ENCODE measurements at places on chromosomes 5 and 9.
A peak's percentile ranks its signal among the peaks of the same experiment; 100 is the strongest.

DNA sequence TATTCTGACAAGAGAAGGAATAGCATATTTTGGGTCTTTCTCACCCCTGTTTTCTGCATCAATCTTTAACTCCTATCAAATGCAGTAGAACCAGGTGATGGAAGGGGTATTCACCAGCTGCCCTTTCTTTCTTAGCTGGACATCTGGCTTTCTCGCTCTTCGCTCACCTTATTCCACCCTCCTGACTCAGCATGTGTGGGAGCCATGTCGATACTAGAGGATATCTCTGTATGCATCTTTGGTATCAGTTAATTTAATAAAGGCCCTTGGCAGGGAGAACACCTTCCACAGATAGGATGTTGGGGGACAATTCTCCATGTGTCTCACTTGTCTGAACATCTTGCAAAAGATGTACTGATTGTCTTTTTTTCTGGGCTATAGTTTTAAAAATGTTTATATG lies 71.5 kb downstream of the ZNF474 start:
- DNase-seq, result no peak

DNA sequence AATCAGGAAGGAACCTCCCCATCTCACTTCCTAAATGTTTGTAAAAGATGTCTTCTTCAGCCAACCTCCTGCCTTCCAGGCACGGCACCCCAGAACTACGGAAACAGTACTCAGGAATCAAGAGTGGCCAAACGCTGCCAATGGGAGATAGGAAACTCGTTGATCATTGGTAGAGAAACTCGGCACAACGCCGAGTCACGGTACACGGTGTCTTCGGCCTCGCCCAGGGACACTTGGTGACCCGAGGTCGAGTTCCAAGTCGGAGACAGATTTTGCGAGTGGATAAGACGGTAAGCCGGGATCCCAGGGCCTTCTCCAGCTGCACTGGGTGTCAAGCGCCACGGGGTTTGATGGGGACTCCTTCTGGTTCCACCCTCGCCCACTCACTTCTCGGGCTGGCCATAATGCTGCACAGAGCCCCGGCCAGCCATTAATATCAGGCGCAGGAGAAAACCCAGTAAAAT lies 343 bp downstream of the KIAA0825 start:
- no peak for DNase-seq

GRCh38 chr9:136175616-136176197 lies 29.2 kb downstream of the LHX3 start:
- no peak for DNase-seq

GRCh38 chr9:28584542-28584941 lies 1011.3 kb upstream of the C9orf72 start:
- DNase-seq, result no peak

GRCh38 chr9:3608011-3608410 lies 82.2 kb upstream of the RFX3 start:
- DNase-seq, result no peak

DNA sequence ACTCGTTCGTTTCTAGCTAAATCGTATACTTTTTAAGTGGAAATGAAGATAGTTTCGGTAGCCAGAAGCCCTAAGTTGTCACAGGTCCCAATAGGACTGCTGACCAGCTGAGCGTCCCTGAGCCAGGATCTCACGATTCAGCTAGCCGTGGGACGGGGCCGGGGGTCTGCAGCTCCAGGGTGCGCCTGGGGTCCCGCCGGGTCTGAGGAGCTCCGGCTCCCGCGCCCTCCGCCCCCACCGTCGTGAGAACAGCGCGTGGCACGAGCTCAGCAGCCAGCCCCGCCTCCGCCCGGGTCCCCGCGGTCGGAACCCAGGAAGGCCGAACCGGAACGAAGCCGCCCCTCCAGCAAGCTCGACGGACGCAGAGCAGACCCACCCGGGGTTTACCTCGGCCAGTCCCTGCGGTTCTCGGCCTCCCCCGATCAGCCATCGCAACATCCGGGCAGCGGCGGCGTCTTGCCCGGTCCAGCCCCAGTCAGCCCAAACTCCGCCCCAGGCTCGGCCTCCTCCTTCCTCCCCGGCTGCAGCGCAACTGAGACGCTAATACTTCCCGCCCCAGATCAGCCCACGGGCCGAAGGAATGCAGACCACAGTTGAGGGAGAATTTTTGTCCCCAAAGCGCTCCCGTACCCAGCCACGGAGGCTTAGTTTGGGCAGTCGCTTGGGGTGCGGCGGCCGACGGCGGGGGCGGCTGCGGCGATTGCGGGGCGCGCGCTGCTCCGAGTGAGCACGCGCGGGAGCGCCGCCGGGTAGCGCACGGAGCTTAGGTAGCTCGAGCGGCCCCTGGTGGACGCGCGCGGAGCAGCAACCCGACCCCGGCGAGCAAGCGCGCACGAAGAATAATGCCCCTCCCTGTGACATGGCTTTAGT lies at the start of gene WDR41:
WDR41 (minus strand) TSS at position 534 of the 870 bp plus-strand sequence; CDS start at position 438, 96 bp downstream.
- peak; percentile 84 for DNase-seq

GRCh38 chr9:19022206-19022605 lies 10.8 kb downstream of the SAXO1 start:
- no peak for DNase-seq

GRCh38 chr5:6111131-6111530 lies 267.2 kb downstream of the MED10 start:
- DNase-seq, result no peak

GRCh38 chr5:170757182-170757601 lies 26.3 kb upstream of the GABRP start:
- DNase-seq, result no peak

GRCh38 chr9:16446636-16447035 lies 423.8 kb downstream of the BNC2 start:
- no peak for DNase-seq

DNA sequence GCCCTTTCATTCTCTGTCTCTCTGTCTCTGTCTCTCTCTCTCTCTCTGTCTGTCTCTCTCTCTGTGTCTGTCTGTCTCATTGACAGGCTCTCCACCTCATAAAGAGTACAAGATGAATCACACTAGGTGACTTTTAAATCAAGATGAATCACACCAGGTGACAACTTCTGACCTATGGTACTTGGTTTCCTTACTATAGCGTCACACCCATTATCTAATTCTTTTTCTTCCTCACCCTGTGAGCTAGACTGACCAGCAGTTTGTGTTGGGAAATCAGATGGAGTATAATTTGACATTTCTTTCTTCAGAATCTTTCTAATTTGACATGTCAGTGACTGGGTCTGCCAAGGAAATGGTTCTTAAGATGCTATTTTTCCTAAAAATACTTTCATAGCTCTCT lies 232.9 kb downstream of the ARRDC3 start:
- no peak for DNase-seq

- DNase-seq, result no peak
Measured at GRCh38 chr9:79408200-79408599, 163.6 kb upstream of the TLE4 start.

DNA sequence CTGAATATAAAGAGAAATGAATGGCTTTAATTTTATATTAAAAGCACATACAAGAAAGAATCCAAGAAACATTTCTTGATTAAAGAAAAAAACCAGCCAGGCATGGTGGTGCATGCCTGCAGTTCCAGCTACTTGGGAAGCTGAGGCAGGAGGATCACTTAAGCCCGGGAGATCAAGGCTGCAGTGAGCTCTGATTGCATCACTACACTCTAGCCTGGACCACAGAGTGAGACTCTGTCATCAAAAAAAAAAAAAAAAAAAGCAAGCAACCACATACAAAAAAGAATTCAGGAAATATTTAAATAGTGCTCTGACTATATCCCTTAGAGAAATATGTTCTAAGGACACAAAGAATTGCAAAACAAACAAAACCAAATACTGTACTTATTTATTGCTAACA lies 2.5 kb upstream of the PLAC8L1 start:
- no peak for DNase-seq

GRCh38 chr9:127136880-127137639 lies 14.6 kb upstream of the ANGPTL2 start:
- DNase-seq, result no peak

- DNase-seq, result no peak
Measured at GRCh38 chr5:123007182-123007581, 29.3 kb downstream of the PPIC start.
